ENCODE measurements at places on chromosomes 5 and 9.
A peak's percentile ranks its signal among the peaks of the same experiment; 100 is the strongest.

DNA sequence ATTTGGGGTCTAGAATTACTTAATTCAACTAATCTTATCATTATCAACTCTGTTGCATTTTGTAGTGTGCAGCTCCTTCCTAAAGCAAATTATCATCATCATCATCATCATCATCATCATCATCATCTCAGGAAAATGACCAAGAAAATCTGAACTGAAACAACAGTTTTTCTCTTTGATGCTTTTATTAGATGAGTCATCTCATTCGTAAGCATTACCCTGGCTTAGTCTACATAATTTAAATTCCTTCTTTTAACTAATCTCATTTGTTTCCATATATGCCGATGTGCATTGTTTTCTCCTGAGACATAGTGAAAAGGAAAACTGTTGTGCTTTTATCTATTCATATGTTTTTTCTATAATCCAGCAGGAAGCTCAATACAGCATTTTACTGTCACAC lies 173.0 kb upstream of the PDE4D start:
- no peak for DNase-seq

GRCh38 chr9:70478963-70479641 lies 64.6 kb upstream of the KLF9 start:
- DNase-seq: no peak

- DNase-seq: no peak
These were observed 16.9 kb downstream of the LMX1B start for GRCh38 chr9:126630458-126631237.

- no peak for DNase-seq
These were observed 56.6 kb downstream of the SMC5 start for GRCh38 chr9:70315389-70315788.

DNA sequence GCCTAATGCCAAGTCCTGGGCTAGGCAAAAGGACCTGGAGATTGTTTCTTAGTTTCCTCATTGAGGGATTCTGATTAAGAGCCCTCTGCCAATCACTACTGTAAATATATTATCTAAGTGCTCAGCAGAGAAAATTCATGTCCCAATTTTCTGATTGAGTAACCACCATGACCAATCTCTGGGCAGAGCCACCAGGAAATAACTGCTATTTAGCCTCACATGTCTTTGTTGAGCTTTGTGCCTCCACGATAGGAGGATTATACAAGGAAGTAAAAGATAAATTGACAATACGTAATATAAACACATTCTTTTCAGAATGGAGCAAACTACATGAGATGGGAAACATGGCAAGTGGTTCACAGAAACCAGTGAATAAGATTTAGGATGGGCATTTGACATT lies 396.1 kb upstream of the PAPPA start:
- peak; percentile 27 for DNase-seq

DNA sequence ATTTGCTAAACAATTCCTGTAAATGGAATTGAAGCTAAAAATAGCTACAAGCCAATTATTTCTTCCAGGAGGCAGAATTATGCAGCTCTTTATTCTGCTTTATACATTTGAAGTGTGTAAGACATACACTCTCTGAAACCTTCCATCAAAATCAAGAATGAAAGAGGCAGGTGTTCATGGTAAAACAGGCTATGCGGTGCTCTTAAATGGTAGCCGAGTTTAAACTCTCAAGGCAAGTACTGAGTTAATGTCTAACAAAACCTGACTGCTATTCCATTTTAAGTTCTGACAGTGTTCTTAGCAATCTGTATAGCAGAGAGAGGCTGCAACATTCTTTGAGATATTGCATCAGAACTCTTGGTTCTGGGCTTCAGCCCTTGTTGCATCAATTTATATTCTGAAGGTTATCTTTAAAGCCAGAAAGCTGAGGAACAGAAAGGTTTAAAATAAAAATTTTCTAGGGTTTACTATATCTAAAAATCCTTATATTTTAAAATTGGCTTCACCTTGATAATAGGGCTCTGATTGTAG lies 248.3 kb upstream of the CCNG1 start:
- DNase-seq: no peak

- no peak for DNase-seq
These were observed 601.8 kb downstream of the CCDC171 start for GRCh38 chr9:16154521-16155078.

- no peak for DNase-seq
These were observed 397.9 kb upstream of the PIK3R1 start for GRCh38 chr5:67817652-67818051.

DNA sequence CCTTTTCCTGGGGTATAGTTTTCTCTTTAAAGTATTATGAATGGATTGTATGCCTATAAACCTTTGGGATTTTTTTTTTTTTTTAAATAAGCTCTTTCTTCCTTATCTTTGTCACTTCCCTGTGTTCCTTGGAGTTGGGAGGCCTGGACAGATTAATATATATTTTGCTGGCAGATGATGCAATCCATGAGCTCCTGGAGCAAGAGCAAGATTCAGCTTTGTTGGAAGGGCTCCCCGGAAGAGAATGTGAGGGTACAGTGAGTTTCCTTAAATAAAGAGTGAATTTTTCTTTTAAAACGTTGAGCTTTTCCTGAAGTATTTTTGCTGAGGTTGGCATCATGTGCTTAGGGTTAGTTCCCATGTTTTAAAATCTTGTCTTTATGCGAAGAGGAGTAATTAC lies 98.7 kb upstream of the SLC28A3 start:
- DNase-seq: no peak

DNA sequence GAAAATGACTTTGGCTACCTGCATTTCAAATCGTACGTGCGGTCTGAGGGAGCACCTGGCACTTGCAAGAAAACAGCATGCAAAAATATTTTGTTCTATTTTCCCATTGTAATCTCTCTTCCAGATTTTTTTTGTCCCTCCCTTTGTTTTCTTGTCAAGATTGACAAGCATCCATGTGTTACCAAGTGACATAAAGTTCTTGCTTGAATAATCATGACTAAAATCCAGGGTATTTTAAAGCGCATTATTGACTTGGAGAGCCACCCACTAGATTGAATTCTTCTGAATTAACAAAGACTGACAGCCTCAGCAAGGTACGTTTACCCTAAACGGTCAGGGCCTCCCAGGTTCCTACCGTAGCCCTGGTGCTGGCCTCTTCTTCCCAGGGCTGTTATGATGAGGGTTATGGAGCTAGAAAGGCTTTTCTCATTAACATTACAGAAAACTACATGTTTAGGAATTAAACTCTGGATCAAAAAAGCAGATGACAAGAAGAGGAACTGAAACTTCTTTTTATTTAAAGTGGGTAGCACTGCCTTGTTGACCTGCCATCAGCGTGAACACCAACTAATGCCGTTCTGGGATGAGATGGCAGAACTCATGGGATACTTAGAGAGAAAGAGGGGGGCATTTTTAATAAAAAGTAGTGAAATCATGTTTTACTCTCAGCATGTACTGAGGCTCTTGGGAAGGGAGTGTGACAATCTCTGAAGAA lies 297.0 kb downstream of the EFNA5 start:
- DNase-seq: no peak

DNA sequence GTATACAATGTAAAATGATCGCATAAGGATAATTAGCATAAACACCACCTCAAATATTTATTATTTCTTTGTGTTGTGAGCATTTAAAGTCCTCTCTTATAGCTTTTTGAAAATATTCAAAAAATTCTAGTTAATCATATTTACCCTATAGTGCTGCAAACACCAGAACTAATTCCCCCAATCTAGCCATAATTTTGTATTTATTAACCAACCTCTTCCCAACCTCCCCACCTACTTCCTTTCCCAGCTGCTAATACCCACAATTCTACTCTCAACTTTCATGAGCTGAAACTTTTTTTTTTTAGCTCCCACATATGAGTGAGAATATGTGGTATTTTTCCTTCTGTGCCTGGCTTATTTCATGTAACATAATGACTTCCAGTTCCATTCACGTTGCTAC lies 317.8 kb upstream of the ATP10B start:
- no peak for DNase-seq

DNA sequence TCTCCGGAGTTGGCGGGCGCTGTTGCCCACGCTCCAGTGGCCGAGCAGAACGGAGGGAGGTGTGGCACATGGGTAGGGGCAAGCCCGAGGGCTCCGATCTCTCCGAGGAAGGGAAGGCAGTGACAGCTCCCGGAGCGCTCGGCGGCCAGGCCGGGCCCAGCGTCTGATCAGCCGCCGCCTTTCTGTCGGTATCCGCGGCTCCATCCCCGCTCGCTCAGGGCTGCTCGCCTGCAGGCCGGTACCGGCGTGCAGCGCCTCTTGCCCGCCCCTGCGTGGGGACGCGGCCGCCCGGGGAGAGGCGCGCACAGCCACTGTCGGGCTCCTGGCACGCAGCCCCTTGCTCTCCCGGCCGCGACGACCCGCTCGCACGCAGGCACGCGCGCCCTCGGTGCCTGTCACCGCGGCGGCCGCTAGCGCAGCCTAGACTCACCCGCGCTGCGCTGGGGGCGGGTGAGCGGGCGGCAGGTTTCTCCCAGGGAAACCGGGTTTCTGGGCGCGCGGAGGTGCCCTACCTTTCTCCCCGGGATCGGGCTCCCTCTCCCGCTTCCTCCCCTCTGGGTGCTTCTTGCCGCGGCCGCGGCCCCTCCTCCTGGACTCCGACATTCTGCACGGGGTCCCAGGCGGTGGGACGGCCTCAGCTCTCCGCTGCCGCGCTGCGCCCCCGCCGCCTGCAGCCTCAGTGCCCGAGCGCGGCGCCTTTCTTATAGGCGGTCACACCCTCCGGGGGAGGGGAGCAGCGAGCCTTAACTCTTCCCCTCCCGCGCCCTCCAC lies 108.4 kb downstream of the PSD2 start:
- DNase-seq: no peak

DNA sequence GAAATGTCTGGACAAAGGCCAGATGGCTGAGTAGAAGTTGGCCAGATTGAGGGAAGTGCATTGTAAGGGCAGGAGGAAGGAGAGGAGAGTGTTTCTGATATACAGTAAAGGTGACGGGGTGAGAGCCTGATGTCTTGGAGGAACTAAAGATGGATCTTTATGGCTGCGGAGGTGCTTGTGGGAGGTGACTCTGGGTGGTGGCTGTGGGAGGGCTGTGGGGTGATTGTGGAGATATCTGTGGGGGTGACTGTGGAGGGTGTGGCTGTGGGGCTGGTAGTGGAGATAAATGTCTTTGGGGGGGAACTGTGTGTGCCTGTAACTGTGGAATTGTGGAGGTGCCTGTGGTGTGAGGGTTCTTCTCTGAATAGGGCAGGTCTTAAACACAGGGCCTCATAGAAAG lies 121.4 kb downstream of the CMYA5 start:
- DNase-seq: no peak

DNA sequence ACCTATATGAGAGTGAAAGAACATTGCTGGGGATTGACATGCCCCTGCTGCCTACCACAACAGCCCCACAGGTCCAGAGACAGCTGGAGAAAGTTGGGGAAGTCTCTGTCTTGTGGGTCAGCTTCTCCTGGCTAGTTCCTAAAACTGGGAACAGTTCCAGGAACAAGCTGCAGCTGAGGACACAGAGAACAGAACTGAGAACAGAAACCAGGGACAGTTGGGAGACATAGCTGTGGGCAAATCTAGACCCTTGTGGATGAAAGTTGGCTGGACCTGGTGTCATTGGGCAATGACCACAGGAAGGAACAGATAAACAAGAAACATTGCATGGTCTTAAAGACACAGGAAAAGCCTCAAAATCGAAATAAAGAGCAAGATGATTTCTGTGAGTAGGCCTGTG lies 58.3 kb upstream of the MOCS2 start:
- DNase-seq: no peak

DNA sequence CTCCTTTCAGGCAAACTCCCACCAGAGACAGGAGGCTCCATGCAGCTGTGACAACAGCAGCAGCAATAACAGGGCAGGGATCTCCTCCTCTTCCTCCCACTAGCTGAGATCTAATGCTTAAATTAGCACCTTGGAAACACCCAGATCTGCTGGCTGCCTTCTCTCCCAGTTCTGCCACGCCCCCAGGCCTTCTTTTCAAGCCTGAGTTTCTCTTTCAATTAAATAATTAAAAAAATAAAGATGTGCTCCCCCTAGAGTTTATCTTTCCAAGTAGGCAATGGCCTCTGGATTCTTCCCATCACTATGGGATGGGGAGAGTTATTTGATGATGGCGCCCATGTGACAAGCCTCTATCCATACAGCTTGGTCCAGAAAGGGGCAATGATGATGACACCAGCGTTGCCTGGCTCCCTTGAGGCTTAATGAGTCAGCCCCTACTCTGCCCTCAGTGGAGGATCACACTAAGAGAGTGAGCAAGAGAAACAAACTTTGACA lies 3.8 kb downstream of the FAM219A start:
- no peak for DNase-seq

DNA sequence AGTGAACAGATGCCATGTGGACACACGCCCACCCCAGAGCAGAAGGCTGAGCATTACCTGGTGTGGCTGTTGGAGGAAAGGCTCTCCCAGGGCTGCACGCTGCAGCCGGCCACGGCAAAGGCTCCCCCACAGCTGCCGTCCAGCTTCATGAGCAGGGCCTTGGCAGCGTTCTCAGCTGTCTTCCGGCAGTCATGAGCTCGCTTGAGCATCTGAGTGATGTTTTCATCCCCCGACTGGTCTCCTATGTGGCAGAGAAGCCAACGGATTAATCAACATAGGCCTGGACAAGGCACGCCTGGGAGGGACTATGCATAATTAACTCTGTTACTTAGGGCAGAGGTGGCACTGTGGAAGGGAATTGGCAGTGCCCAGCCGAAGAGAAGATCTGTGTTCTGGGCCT lies 87.3 kb downstream of the DCP2 start:
- no peak for DNase-seq

GRCh38 chr9:133003071-133003461 lies 24.6 kb downstream of the GFI1B start:
- DNase-seq: no peak
